ENCODE measurements at places on chromosomes 5 and 9.

- DNase-seq, result no peak
Measured at GRCh38 chr9:83991355-83991754, 10.8 kb downstream of the RMI1 start.

GRCh38 chr5:96896276-96896675, 20.0 kb downstream of the ERAP2 start:
- DNase-seq, result no peak

- DNase-seq, result no peak
Measured at GRCh38 chr5:115494570-115495289, 49.8 kb downstream of the FEM1C start.

- no peak for DNase-seq
Measured at GRCh38 chr9:13991395-13991794, 322.5 kb downstream of the NFIB start.

DNA sequence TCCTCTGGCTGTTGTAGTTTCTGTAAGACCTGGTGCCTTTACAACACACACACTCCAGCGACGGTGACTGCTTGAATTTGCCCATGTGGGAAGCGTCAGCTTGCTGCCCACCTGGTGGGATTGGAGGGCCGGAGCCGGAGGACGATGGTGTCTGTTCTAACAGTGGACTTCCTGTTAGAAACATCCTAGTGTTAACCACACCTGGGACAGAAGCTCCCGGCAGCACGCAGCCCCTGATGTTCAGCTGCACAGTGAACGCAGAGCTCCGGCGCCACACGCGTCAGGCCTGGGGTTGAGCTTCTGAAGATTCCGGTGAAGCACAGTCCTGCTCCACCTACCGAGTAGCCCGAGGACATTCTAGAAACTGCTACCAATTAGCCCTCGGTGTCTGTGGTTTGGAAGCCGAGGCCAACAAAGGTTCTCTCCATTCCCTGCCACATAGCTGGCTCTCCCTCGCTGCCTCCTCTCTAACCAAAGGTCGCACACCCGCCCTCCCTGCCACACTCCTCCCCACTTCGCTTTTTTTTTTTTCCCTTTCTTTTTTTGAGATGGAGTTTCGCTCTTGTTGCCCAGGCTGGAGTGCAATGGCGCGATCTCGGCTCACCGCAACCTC, 14.4 kb downstream of the PMPCA start:
- DNase-seq, result no peak

GRCh38 chr5:35436400-35437057, 181.1 kb upstream of the SPEF2 start:
- no peak for DNase-seq

DNA sequence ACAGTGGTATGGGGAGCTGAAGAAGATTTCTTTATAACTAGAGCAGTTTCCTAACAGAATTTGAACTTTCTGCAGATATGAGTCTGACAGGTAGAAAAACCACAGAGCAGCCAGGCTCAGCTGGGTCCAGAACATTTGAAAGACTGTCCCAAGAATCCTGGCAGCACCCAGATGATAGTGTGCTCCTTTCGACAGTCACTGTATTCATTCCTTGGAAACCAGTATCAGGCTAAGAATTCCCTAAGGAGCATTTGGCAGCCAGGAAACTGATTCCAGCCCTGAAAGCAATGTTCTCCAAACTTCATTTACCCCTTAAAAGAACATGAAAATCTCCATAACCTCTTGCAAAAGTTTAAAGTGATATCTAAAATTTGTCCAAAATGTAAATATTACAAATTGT, 123.0 kb upstream of the MTAP start:
- DNase-seq, result no peak

DNA sequence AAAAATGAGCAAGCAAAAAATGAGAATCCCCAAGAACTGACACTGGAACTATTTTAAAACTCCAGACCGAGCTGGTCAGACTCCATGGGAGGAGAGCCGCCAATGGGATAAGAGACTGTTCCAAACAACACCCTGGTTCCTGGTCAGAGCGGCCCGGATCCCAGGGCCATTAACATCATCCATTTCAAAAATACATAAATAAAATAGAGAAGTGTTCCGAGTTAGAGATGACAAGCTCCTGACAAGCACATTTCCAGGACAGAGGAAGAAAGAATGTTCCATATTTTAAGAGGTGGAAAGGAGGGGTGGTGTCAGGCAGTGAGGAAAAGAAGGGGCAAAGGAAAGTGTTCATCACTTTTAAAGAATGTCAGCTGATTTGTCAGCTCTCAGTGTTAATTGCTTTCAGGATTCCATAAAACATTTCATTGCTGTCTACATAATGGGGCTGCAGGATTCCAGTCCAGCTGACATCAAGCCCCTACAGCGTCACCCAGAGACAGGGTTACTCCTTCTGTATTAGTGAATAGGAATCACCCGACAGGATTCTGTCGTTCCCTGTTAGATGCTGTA, 202.5 kb upstream of the TRIM32 start:
- DNase-seq, result no peak

GRCh38 chr5:38211354-38211710, 47.0 kb upstream of the EGFLAM start:
- DNase-seq, result no peak

DNA sequence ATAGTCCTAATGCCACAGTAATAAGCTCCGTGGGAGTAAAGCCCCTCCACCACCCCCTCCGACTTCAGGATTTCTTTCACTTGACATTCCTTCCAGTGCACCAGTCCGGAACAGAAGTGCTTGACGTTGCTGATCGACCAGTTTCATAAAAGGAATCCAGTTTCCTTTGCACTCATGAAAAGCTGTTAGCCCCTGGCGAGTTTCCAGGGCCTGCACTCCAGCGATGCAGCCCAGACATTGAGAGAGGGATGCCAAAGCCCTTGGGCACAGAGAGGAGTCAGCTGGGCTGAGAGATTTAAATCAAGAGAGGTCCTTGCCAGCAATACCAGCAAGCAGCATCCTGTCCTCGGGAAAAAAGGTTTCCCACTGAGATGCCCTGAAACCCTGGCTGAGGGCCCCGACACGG, 170.1 kb downstream of the GABBR2 start:
- DNase-seq, result no peak

GRCh38 chr5:82011761-82012160, 39.9 kb downstream of the ATG10 start:
- no peak for DNase-seq

- DNase-seq, result no peak
Measured at GRCh38 chr5:74575741-74576538, 64.6 kb downstream of the ENC1 start.

DNA sequence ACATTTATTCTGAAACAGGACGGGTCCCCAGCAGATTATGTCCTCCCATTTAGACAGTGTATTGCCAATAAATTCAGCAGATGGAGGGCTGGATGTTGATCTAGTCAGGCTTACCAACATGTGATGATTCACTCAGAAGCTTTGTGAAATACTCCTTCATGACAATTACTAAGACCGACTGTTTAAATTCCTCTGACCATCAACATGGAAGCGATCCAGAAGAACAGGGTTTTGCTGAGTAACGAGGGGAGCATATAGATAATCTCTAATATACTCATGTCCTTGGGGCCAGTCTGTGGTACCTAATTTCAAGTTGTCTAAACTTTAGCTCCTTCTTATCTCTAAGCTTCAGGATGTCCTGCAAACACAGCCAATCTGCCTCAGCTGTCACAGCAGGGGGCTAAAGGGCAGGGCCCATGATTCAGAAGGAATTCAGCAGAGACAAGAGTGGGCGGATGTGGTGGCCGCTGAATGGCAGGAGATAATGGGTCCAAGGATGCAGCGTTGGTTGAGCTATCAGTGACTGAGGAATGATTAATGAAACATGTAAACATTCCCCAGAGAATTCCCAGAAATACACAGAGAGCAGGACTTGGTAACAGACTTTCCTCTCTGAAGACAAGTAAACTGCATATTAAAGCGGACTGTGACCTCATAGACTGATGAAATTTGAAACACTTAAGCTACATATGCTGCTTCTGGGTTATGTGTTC, 109.4 kb downstream of the ANKRD55 start:
- no peak for DNase-seq

DNA sequence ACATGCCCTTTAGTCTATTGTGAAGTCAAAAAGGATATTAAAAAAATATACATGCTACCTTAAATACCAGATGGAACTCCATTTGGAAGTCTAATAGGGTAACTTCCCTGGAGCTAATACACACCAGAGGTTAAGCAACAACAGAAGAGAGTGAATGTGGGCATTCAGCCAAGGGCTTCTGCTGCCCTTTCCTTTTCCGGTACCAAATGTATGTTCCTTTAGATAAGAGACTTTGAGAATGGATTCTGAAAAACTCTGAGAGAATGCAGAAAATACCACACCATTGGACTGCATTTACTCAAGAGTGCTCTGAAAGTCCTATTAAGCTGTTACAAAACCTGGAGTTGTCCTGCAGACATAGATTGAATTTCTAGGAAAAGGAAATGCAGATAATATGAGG, 23.8 kb upstream of the TRPM3 start:
- no peak for DNase-seq

GRCh38 chr9:935348-935965, 41.0 kb upstream of the DMRT3 start:
- DNase-seq, result no peak

DNA sequence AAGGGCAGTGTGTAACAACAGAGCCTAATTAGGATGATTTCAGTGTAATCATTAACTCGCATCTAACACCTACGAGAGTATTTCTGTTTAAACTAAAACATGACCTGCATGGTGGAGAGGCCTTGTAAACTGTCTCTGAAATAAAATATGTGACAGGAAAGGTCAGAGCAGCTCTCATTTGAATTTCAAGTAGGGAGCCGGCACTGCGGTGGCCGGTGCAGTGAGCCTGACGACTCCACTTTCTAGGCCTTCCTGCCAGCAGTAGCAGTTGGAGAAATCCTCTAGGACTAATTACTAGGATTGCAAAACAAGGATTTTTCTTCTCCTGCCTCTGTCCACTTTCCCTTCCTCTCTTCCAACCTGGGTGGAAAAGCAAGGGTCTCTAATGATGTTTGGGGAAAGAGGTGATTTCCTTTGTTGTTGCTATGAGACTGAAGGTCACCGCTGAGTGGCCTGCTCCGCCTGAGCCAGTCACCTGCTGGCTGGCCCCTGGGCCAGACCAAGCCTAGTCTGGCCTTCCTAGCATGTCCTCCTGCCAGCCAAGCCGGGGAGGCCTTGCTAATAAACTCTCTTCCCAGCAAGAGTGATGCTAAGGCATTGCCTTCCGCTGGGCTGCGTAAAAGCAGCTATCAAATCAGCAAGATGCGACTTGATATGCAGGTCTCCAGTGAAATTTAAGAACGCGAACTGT, 245.7 kb downstream of the PSAT1 start:
- no peak for DNase-seq

GRCh38 chr5:54649041-54649504, 131.5 kb downstream of the SNX18 start:
- DNase-seq, result no peak

- DNase-seq, result no peak
Measured at GRCh38 chr5:142400415-142400814, 75.6 kb upstream of the SPRY4 start.

DNA sequence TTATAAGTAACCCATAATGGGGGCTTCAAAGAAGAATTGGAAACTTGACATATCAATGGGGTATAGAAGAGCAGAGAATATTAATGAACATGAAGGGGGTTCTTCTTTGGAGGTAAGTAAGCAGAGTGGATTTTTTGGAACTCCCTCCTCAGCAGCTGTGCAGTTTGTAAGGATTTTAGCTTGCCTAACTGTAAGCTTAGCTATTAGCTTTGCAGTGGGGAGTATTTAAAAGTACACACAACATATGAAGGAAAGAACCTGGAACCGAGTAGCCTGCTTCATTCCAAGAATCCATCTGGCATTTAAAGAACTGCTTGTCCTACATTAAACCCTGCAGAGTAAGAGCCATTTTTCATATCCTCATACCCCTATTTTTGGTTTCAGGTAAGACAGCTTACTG, 2.2 kb upstream of the PBX3 start:
- no peak for DNase-seq

DNA sequence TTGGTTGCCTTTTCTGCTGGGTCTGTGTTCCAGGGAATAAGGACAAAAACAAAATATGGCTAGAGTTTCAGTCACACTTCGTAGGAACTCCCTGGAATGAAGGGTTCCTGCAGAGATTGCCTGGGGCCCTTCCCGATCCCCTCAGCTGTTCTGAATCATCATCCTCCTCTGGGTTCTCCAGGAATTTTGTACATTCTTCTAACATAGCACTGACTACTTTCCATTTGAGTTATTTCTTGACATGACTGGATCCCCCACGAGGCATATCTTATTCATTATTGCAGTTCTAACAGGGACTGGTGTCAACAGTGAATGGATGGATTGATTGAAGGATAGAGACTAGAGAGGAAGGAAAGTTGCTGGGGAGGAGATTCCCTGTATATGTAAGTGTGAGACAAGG, 49.2 kb upstream of the TNC start:
- DNase-seq, result no peak

GRCh38 chr9:13107008-13107407, 172.5 kb downstream of the MPDZ start:
- DNase-seq, result no peak

DNA sequence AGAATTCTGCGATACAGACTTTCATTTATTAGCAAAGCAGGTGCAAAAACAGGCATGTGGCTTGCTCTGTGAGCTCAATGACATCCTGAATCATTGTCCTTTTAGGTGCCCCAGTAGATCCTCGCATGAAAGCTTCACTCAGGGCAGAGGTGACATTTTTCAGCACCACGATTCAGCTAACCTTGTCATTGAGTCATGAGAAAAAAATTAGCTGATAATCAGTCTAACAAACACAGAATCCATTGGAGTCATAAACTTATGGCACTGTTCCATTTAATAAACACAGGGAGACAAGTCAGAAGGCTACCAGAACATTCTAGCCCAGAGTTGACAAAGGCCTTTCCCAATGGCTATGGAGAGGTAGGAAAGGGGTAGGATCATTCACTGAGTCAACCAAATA, 104.8 kb upstream of the RAD23B start:
- DNase-seq, result no peak

GRCh38 chr9:130343445-130343918, 77.9 kb downstream of the HMCN2 start:
- DNase-seq, result no peak

- DNase-seq, result no peak
Measured at GRCh38 chr9:4805191-4805918, 12.6 kb downstream of the RCL1 start.

DNA sequence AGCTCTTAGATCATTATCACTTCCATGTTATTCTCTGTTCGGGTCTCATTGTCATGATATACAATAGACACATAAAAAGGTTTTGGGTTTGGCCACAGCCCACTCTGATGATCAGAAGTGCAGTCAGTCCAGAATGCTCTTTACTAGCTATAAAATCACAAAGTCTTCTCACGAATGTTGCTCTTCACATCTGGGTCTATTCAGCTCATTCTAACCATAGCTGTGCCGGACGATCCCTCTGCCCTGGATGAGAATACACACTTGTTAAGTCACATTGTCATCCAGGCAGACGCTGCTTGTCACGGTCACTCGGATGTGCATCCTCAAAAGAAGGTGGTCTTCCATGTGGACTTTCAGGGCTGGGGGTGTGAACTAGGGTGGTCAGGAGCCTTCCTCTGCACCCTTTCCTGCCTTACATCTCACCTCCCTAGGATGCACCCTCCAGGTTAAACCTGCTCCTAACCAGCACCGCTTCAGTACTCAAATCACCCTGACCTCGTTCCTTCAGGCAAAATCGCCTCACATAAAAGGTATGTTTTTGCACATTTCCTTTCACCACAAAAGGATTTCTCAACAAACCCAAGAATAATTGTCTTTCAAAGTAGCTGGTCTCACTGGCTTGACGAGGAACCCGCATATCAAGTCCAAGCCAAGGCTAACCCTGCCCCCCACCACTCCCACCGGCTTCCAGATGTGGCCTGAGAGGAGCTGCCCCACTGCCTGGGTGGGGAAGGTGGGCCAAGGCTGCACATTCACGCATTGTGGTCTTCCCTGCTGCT, 21.9 kb downstream of the ANKH start:
- no peak for DNase-seq

GRCh38 chr9:124882231-124882630, 20.3 kb downstream of the ARPC5L start:
- DNase-seq, result no peak

Measured in stimulated activated CD4-positive, alpha-beta T cell treated with anti-CD3 and anti-CD28 coated beads, Interleukin-12 subunit alpha, Interleukin-12 subunit beta, amount 100 ng/mL, for 24 hours (primary cell).